Choroid plexus epithelial cell (primary cell): ENCODE measurements at places on chromosomes 1 and 21.
A peak's percentile ranks its signal among the peaks of the same experiment; 100 is the strongest.

- DNase-seq = peak; percentile 95
These were observed 28.5 kb upstream of the ECE1 start for GRCh38 chr1:21318714-21319159.

DNA sequence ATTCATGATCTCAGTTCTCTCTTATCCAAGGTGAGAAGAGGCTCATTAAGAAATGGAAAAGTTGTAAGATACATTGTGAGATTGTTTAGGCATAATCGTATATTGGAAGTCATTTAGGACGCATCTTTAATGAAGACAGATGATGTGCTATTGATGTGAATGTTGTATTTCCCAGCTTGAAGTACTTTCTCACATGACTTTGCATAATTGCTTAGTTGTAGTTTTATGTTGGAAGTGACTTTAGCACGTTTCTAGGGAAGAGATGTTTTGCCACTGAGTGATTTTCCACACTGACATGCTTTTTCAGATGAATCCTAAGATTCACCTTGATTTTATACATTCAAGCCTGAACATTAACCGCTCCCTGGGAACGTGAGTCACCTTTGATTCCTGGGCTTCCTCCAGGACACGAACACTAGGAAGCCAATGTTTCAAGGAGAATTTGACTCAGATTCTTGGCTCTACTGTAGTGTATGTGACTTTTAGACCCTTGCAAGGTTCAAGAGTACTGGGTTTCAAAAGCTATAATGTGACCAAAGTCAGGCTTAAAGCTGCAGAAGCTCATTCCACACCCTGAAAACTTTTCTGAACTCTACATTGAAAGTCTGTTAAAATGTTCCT lies 27.9 kb downstream of the ANGEL2 start:
- DNase-seq = peak; percentile 54

GRCh38 chr1:19468397-19468956 lies 16.9 kb downstream of the CAPZB start:
- no peak for DNase-seq

DNA sequence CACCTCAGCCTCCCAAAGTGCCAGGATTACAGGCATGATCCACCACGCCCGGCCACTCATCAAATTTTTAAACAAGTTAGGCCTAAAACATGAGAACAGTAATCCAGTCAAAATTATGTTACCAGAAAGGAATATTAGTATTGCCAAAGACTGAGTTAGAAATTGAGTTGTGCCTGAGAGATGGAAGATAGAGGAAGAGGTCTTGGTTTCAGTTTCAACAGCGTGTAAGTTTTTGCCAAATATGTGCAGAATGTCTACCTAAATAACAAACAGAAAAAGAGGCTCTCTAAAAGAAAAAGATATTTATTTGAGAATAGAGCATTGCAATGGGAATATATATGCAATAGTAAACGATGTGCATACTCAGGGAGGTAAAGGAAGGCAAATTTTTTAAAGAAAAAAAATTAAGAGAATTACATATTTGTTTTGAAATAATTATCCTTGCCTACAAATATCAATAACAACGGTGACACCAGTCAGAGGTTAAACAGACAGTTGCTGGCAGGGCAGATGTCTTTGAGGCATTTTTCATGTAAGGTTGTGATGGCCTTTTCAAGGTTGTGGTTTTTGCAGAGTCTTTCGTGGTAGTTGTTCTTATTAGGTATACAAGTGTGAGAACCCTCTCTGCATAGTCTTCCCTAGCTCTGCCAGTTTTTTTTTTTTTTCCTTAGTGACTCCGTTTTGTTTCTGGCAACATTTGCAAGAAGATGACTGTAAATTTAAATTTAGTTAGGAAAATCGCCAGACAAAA lies 2.2 kb upstream of the CD1B start:
- no peak for DNase-seq

DNA sequence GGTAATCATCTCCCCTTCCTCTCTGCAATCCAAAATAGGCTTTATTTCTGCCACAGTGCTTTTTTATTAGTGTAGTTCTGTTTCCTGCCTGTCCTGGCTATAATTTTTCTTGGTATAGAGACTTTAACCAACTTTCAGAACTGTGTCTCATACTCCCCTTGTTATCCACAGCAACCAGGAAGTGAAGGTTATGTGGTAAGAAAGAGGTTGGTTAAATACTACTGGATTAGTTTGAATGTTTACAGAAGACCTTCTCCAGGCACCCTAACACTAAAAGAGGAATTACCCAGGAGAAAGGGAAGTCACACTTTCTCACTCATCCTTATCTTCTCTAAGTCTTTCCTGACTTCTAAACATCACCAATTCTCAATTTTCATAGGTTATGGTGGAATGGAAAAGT lies 17.8 kb upstream of the TNFSF4 start:
- DNase-seq = no peak

- no peak for DNase-seq
These were observed 77.1 kb downstream of the PAX7 start for GRCh38 chr1:18707696-18708257.

DNA sequence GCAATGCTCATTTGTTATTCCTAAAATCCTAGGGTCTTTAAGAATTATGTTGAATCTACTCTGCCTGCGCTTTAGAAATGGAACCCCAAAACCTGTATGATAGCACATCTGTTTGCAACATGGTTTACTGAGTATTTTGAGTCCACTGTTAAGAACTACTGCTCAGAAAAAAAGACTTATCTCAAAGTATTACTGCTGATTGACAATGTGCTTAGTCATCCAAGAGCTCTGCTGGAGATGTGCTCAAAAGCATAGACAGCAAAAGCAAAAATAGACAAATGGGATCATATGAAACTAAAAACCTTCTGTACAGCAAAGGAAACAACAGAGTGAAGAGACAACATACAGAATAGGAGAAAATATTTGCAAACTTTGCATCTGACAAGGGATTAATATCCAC lies 107.0 kb downstream of the CTH start:
- DNase-seq = peak; percentile 46

DNA sequence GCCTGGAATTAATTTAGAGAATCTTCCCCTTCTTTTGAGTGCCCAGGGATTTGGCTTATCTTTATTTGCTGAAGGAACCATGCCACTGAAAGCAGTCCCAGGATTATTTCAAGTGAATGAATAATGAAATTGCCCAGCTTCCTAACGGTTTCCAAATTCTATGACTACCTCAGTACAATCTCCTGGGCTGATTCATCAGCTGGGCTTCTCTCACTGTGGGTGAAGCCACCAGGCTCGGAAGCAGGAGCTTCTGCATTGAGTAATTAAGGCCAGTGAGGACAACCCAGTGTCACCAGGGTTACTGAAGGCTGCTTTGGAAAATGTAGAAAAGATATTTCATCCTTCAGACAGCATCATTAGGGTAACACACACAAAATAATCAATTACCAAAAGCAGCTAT lies 169.8 kb downstream of the DAB1 start:
- DNase-seq = no peak

DNA sequence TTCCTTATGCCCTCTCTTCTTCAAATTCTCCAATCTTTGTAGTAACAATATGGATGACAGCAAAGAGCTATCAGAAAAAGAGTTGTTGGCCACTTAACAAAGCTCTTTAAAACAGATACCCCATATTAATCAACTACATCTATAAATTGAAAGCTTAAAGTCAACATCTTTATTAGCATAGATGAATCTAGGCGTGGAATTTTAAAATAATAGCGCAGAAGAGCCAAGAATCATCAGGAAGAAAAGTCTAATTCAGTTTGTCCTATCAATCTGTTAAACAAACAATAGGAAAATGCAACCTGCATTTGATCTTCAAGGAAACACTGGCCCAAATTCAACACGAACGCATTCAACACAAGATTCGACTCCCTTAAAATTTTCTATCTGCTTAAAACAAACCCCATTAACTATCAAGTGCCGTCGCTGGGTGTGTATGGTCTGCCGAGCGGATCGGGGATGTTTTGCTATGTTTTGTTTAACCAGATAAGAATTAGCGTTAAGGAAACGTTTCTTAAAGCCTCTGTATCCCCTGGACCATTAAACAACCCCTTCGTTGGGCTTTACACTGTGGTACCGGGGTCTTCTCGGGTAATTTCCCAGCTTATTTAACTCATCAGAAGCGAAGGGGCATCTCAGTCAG lies 1.0 kb downstream of the LYST start:
- no peak for DNase-seq

DNA sequence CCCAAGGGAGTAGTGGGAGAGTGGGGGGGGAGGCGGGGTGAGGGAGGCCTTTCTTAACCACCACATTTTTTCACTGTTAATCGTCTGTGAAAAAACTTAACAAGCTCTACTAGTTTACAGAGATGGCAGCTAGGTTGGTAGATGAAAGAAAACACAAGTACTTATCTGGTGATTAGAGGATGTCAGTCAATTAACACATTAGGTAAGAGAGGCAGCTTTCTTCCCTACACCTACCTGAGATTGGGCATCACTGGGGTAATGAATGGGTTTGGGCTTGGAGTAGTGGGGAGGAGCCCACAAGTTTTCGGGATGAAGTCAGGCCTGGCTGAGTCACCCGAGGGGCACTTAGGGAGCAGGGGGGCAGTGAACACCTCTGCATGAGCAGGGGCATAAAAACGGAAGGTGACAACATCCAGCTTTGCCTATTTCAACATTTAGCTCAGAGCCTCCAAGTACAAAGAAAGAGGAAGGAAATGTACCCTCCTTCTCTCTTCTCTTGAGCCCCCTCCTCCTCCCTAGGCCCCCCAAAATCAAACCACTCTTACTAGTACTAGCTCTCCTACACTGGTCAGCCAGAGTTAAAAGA lies 2.5 kb downstream of the LBR start:
- peak; percentile 15 for DNase-seq
